Activated T-cell treated with anti-CD3 and anti-CD28 coated beads, Interleukin-2, amount 50 U/mL, for 48 hours (primary cell): ENCODE measurements at places on chromosomes 3 and 15.
A peak's percentile ranks its signal among the peaks of the same experiment; 100 is the strongest.

GRCh38 chr3:117540597-117540996, 831.0 kb downstream of the TUSC7 start:
- DNase-seq = no peak

DNA sequence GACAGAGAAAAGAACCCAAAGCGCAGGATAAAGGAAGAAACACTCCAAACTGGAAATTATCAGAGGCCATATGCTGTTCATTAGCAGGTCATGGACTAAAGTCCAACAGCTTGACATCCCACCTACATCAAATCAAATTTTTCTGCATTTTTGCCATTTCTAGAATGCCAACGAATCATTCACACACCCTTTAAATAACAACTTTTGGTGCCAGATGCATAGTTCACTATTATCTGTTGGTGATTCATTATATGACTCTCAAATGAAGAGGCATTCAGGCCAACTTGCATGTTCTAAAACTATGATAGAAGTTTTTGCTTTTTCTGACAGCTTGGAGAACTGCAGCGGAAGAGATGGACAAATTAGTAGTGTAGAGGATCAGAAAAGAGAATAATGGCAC, 529.8 kb upstream of the NAALADL2 start:
- DNase-seq = no peak

GRCh38 chr3:112734736-112735350, 93.9 kb upstream of the CCDC80 start:
- DNase-seq = peak; percentile 74

GRCh38 chr3:174862101-174862500, 3.0 kb downstream of the NAALADL2 start:
- DNase-seq = no peak

GRCh38 chr3:89851974-89852621, 744.7 kb downstream of the EPHA3 start:
- DNase-seq = no peak

GRCh38 chr3:110391640-110392395, 679.8 kb upstream of the NECTIN3 start:
- DNase-seq = no peak

- DNase-seq = no peak
Observed at GRCh38 chr3:160587105-160587504, 21.7 kb upstream of the KPNA4 start.

- DNase-seq = no peak
Observed at GRCh38 chr3:38724392-38724736, 74.9 kb upstream of the SCN5A start.

DNA sequence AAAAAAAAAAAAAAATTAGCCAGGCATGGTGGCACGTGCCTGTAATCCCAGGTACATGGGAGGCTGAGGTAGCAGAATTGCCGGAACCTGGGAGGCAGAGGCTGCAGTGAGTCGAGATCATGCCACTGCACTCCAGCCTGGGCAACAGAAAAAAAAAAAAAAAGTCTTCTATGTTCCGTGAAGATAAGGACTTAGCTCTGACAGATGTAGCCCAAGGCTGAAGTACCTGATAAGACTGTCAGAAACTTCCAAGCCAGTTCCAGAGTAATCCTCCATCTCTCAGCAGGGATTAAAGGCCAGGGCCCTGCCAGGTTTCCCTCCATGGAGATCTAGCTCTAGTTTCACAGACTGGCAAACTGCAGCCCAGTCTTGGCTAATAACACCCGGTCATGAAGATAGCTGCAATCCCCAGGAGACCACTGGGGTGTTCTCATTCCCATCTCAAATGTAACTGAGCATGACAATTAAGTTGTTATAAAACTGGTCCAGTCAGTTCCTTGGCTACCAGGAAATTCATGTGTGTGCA, 8.5 kb downstream of the CDCP1 start:
- DNase-seq = no peak

- DNase-seq = peak; percentile 23
Observed at GRCh38 chr15:99442252-99442897, 123.4 kb upstream of the MEF2A start.

DNA sequence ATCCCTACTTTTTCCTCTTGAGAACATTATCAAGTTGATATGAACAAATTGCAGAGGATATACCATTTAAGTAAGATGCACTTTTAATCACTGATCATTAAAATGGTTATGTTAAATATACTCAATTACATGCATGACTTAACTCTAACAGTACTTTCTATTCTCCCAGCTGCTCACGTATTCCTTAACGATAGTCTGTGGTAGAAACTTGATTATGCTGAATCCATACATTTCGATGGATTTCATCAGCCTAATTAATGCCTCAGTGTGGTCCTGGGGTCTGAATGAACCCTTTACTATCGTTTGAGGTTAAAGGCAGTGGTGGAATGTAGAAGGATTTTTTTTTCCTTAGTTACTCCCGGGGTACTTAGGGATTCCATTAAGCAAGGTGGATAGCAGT, 18.6 kb downstream of the SOX2 start:
- no peak for DNase-seq

GRCh38 chr3:120446891-120447668, 3.7 kb downstream of the FSTL1 start:
- no peak for DNase-seq

GRCh38 chr3:41369838-41370237, 170.5 kb downstream of the CTNNB1 start:
- no peak for DNase-seq

- no peak for DNase-seq
Observed at GRCh38 chr3:31776016-31776415, 205.0 kb downstream of the OSBPL10 start.

DNA sequence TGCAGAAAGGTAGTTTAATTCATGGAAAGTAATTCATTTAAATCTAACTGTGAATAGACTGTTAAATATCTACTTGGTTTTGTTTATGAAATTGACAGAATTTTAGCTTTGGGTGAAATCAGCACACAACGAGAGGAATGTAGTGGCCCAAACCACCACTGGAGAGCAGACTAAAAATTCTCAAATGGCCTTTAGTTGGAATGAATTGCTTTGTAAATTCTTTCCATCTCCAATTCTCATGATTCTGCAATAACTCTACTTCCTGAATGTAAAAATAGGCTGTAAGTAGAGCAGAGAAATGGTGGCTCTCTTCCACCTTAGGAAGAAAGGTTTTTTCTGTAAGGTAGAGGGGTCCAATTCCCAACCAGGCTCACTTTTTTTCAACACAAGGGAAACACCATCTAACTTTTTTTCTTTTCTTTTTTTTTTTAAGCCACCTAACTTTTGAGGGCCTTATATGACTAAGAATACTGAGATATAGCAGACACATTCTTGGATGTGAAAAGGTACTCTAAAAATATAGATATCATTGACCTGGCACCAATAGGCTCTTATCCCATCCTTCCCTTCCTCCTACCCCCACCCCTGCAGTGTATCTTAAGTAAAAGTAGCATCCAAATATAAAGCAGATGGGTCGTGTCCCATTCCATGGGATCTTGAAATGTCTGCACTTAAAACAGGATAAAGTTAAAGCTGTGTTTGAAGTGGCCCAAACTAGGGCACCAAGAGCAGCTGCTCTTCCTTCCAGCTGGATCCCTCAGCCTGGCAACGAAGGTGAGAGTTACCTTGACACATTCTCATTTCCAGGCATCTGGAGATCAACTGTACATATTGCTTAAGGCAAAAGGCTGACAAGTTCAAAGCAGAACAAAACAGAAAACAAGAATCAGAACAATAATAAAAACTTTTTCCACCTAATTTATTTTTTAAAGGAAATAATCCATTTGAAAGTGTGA, 194.1 kb downstream of the TPRG1 start:
- no peak for DNase-seq

GRCh38 chr3:94285872-94286271, 223.0 kb downstream of the NSUN3 start:
- DNase-seq = no peak

- no peak for DNase-seq
Observed at GRCh38 chr15:61459785-61460707, 230.9 kb upstream of the RORA start.

DNA sequence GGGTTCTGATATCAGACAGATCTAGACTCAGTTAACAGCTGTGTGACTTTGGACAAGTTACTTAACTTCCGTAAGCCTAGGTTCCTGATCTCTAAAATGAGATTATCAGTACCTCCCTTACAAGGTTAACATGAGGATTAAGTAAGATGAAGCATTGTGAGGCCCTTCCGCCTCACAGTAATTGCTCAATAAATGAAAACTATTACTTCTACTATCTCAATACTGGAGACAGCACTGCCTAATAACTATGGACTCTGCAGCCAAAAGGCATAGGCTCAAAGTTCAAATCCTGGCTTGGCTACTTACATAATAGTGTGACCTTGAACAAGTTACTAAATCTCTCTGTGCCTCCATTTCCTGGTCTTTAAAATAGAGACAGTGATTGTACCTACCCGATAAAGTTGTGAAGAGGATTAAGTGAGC, 82.0 kb upstream of the ATP11B start:
- DNase-seq = no peak

DNA sequence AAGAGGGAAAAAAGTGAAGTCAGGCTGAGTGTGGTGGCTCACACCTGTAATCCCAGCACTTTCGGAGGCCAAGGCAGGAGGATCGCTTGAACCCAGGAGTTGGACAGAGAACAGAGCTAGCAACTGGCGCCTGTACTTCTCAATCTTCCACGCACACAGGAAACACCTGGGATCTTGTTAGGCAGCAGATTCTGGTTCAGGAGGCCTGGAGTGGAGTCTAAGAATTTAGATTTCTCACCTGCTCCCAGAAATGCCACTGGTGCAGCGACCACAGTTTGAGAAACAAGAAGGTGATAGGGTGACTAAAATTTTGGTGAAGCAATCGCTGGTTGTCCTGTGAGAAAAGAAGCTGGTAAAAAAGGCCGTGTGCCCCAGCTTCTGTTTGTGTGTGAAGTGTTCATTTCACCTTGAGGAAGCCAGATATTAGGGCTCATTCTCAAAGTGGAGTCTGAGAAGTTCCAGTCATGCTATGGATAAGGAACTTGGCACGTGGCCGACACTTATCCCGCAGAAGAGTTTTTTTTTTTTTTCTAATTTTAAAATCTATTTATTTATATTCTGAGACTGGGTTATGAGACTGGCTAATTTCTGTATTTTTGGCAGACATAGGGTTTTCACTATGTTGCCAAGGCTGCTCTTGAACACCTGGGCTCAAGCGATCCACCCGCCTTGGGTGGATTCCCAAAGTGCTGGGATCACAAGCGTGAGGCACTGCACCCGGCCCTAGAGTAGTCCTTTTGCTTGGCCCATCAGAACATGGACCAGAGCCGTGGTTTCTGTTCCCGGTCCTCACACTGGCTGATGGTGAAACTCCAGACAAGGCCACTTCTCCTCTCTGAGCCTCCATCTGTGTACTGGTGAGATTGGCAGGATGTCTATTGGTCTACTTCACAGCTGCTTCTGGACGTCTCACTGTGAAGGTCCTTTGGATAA, 324.6 kb upstream of the PROK2 start:
- no peak for DNase-seq

GRCh38 chr3:179450261-179450701, 989 bp downstream of the GNB4 start:
- DNase-seq = no peak

DNA sequence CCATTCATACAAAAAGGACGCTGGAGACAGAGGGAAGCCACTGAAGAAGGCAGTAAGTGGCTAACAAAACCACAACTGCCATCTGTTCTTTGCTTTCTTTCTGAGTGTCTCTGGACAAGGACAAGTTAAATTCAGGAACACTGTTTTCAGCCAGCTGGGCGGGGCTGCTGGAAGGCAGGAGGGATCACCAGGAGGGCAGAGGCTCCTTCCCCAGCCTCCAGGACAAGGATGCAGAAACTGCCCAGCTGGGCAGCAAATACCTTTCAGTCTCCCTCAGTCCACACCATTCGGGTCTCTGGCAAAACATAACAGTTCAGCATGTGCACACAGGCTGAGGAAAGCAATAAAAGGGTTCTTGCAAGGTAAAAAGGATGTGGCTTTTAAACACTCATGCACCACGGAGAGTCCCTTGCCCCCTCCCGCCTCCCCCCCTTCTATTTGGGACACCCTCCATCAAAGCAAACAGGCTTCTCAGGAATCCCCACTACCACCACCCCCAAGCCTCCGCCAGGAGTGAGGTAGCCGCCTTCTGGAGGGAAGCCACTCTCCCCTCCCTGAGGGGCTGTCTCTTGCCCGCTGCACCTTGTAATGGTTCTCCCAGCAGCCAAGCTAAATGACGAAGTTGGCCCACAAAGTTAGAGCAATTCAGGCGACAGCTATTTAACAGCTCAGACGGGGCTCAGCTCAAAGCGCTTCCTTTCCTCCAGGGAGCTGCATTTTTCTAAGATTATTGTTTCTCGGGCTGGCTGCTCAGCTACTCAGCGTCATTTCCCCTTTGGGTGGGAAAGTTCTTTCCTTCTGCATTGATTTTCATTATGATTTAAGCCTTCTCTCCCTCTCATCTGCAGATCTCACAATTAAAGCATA, 3.8 kb downstream of the HEG1 start:
- peak; percentile 71 for DNase-seq

DNA sequence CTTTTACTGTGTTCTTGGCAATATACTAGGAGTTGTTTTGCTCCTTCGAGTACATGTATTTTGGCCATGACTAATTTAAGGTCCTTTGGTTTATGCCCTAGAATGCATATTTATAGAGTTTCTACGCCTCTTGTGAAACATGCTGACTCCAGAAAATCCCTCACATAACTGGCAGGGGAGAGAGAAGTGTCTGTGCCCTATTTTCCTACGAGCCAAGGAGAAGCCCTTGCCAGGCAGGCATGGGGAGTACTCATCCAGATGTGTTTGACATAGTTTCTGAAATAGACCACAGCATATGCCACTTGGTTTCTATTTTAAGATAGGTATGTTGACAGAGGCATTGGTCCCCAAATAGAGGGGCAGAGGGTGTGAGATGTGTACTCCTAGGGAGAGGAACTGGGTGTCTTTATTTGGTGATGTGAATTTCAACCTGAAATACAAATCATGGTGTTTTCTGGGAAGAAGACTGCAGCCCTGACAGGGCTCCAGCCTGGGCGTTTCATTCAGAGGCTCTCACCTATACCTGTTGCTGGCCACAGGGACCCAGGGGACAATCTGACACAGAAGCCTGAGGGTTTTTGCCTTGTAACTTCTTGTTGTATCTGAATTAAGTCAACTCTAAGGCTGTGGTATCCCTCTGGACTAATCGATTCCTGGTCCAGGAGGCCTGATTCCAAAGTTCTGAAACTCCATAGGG, 267.8 kb upstream of the C2CD4B start:
- no peak for DNase-seq
